ENCODE measurements at places on chromosomes 11 and 22.

GRCh38 chr11:15307619-15308024 is 192.9 kb downstream of the INSC start:
- no peak for DNase-seq

DNA sequence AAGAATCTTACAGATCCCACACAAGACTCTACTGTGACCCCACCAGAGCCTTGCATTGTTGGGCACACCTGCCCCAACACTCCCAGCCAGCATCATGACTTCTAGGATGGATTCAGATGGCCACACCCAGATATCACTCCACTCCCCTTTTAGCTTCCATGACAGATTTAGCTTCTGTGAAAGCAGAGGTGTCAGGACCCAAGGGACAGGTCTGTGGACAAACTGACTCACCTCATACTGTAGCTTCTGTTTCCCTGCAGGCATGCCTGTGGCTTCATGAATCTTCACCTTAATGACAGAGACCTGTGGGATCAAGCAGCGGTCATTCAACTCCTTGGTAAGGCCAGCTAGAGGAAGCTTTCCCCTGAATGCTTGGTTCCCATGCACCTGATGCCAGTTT is 8.5 kb upstream of the TBC1D10A start:
- no peak for DNase-seq

GRCh38 chr11:119608781-119609180 is 120.2 kb downstream of the NECTIN1 start:
- DNase-seq: no peak

- DNase-seq: no peak
Observed at GRCh38 chr22:48761546-48761945, 1066.1 kb downstream of the BRD1 start.

GRCh38 chr11:3666023-3666530 is 5.1 kb downstream of the CHRNA10 start:
- no peak for DNase-seq

DNA sequence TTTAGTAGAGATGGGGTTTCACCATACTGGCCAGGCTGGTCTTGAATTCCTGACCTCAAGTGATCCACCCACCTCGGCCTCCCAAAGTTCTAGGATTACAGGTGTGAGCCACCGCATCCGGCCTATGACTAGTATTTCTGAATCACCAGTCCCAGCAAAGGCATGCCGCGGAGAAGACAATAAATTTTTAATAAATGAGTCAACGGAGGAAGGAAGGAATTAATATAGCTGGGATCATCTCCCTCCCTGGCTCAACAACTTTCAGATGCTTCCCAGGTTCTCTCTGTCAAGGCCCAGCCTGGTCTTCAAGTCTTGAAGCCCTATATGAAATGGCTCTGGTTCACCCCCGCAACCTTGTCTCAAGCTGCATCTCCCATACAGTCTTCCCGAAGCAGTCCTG is 45.7 kb downstream of the CYTH4 start:
- DNase-seq: no peak

- no peak for DNase-seq
Observed at GRCh38 chr11:91876746-91877145, 347.9 kb upstream of the FAT3 start.

Data from activated CD4-positive, alpha-beta T cell treated with anti-CD3 and anti-CD28 coated beads, Interleukin-2, amount 50 U/mL, for 4 hours (primary cell).